ENCODE measurements at places on chromosomes 7 and 10. TPM values are rescaled to one million over a fixed set of nuclear protein-coding genes. Genes with fewer than 3 reads are reported as not detected.

- DNase-seq = no peak
Measured at GRCh38 chr7:14219125-14219524, 229.7 kb upstream of the ETV1 start.

- no peak for DNase-seq
Measured at GRCh38 chr7:32072397-32072796, 2.2 kb upstream of the PDE1C start.

GRCh38 chr7:144470078-144470477, 66.6 kb upstream of the NOBOX start:
- no peak for DNase-seq

DNA sequence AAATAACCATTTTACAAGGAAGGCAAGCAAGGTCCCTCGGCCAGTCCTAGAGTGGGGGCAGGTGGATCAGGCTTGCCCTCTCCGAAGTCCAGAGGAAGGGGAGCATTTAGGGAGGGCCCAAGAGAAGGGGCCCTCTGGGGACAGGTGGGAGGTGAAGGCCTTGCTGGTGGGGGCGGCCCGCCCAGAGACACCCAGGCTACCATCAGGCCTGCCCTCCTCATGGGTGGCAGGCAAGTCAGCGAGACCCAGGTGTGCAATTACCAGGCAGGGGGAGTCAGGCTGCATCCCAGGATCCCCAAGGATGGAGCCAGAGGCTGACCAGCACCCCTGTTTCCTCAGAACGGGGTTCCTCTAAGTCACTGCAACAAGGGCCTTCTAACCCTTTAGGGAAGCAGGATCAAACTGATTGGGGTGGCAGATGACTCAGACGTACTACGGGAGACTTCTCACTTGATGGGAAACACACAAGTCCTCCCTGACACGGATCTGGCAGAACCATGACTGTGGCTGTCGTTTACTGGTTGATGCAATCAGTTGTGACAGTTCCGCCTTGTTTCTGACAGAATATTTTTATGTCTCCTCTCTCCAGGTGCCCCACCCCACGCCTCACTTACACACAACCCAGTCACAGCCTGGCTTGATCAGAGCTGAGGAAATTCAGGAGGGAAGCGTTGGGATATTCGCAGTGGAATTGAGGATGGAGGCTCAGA, 8.2 kb downstream of the LOXL4 start:
- no peak for DNase-seq

- DNase-seq = peak; percentile 39
Measured at GRCh38 chr7:17298840-17299482, 509 bp downstream of the AHR start.

DNA sequence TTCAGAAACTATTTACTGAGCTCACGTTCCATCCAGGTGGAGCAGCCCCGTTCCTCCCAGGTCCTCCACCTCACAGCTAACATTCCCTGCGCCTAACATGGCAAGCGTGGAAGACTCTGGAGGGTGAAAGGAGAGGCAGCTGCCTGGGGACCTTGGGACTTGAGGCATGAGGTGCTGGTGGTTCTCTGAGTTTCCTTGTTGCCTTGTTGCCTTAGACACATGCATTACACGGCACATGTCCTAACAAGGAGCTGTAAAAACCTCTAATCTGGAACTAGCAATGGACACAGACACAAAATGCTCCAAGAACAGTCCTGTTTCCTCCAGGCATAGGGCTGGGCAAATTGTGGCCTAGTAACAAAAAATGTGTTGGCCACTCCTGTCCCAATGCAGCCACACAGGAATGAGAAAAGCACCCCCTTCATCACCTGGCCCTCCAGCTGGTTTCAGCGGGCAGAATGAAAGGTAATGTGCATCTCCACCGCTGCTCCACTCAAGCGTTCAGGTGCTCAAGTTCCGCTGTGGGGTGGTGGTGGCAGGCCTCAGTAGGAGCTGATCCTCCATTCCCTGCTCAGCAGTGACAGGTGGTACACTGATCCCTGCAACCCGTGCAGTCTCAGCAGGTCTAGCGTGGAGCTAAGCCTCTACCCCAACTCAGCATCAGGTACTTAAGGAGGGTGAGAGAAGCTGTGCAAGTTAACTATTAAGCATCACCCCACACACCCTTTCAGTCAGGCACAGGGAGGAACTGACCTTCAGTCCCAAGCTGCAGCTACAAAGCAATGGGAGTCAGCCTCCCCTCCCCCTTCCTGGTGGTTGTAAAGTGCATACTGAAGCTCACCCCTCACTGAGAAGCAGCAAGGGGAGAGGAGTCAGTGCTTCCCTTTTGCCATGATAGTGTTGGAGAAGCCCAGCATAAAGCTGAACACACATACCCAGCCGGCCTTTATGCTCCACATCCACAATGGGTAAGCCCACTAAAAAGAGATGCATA, 382.8 kb downstream of the SDK1 start:
- DNase-seq = no peak

UCMA gene
- total RNA-seq = not detected

GRID2IP gene
- total RNA-seq = not detected

GIMAP6 gene
- 251 TPM for total RNA-seq
